ENCODE measurements at places on chromosomes 16 and 17.

DNA sequence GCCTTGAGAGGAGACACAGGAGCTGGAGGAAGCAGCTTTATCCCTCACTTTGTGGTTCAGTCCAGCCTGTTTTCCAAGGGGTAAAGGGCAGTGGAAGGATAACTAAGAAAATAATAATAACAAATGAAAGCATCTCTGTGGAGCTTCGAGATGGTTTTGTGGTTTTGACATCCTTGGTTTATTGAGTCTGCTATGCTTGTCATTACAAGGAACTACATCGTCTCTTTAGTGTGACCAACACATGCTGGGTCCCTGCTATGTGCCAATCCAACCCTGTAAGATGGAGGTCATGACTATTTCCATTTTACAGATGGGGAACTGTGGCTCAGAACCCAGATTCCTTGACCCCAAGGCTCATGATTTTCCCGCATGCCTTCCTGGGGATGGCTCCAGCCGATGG, 124.8 kb downstream of the MRM1 start:
- no peak for DNase-seq

DNA sequence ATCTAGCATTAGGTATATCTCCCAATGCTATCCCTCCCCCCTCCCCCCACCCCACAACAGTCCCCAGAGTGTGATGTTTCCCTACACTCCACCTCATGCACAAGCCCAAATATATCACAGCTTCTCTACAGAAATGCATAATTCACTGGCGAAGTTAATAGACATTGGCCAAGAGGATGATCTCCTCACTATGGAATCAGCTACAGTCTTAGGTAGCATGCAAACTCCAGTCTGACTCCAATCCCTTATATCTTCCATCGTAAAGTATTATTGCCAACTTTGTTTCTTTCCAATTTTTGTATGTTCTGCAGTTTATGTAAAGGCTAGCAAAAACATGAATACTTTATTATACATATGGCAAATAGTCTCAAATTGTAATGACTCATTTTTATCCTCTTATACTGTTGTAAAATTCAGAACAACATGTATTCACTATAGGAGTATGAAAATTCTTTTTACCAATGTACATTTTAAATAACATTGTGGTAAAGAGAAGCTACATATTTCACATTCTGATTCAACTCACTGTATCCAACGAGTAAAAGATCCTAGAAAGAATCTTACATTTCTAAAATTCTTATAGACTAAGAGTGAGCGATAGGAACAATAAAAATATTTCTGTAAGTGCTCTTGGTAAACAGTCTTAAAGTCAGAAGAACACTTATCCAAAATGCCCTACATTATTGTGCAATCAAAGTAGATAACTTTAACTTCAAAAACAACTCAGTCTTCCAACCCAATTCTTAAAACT, 871 bp downstream of the ABCA8 start:
- DNase-seq, result no peak

DNA sequence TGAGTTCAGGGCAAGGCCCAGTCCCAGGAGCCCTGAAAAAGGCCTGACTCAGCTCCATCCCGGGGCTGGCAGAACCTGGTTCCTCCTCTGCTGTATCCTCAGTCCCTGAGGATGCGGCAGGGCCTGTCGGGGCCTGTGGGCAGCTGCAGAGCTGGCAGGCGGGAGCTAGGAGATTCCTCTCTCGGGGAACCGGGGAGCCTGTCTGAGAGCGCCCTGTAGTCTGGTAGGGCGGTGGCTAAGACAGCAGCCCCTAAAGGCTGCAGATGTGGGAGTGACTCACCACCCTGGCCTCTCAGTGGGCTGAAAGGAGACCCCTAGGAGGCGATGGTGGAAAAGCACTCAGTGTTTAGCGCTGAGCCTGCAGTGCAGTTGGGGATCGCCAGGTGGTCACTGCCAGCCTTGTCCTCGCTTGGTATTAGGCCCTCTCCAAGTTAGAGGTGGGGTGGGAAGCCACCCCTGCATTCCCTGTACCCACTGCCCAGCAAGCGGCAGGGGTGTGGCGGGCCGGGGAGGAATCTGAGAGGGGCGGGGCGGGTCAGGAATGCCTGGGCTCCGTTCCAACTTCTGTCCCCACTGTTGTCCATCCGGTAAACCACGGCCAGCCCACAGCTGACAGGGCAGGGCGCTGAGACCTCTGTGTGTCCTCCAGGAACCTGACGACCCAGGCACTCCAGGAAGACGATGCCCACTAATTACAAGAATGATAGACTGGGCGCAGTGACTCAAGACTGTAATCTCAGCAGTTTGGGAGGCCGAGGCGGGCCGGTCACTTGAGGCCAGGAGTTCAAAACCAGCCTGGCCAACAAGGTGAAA, 29.5 kb upstream of the CDH1 start:
- no peak for DNase-seq

DNA sequence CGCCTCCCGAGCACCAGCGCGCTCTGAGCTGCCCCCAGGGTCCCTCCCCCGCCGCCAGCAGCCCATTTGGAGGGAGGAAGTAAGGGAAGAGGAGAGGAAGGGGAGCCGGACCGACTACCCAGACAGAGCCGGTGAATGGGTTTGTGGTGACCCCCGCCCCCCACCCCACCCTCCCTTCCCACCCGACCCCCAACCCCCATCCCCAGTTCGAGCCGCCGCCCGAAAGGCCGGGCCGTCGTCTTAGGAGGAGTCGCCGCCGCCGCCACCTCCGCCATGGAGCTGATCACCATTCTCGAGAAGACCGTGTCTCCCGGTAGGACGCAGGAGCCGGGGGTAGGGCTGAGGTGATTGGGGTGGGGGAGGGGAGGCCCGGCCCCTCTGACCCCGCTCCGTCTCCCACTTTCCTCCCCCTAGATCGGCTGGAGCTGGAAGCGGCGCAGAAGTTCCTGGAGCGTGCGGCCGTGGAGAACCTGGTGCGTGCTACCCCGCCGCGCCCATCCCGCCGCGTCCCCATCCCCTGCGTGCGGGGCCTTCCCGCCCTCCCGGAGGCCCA, 329 bp downstream of the KPNB1 start:
- DNase-seq, result no peak

DNA sequence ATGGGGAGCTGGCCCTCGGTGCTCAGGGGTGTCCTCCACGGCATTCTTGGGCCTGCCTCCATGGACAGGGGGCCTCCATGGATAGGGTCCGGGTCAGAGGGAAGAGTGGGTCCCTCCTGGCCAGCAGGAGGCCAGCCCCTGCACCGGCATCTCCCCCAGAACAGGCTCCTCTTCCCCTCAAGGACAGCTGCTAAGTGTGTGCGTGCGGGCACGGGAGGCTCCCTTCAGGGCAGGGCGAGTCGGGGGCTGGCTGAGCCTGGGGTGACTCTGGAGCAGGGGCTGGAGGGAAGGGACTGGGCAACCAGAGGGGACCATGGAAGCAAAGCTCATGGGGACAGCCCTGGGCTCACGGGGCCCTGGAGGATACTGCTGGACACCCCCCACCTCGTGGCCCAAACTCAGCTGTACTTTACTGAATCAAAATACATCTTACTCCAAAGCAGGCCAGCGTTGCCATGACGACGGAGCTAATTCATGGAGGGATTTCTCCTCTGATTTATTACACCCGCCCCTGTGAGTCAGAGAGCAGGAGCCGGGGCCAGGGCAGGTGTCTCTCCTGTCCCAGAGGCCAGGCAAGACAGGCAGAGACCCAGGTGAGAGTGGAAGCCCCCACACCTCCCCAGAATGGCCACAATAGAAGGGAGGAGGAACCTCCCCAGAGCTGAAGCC, 2.1 kb downstream of the CASKIN1 start:
- no peak for DNase-seq

DNA sequence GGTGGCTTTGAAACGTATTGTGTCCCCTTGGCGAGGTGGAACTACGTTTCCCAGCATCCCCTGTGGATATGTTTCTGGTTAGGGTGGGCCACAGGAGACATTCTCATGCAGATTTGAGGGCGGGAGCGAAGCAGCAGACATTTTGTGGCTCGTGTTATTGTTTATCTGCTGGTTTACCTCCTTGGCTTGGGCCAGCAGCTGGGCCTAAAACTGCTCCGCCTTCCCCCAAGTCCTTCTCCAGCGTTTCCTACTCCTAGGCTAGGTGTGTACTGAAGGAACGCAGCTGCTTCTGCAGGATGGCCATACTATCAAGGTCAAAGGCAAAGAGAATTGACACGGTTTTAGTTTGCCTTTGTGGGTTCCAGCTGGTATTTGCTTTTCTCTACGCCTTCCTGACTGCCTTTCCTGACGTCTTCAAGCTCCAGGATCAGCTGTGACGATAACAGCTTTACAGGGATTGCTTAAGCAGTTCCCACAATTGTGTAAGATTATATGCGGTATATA, 17.2 kb upstream of the WSB1 start:
- no peak for DNase-seq

DNA sequence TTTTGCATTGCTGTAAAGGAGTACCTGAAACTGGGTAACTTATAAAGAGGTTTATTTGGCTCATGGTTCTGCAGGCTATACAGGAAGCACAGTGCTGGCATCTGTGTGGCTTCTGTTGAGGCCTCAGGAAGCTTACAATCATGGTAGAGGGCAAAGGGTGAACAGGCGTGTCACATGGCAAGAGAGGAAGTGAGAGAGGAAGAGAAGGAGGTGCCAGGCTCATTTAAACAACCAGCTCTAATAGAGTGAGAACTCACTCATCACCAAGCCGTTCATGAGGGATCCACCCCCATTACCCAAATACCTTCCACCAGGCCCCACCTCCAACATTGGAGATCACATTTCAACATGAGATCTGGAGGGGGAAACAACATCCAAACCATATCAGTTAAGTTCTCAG, 16.4 kb upstream of the CLEC19A start:
- no peak for DNase-seq

- no peak for DNase-seq
Measured at GRCh38 chr16:52283018-52283417, 263.9 kb downstream of the TOX3 start.
